GM23338 (cell line): ENCODE measurements at places on chromosomes 16 and 17.

- DNase-seq, result no peak
Observed at GRCh38 chr17:40612599-40613244, 34.9 kb downstream of the SMARCE1 start.

GRCh38 chr17:68570526-68570925 is 30.6 kb downstream of the FAM20A start:
- DNase-seq, result no peak

DNA sequence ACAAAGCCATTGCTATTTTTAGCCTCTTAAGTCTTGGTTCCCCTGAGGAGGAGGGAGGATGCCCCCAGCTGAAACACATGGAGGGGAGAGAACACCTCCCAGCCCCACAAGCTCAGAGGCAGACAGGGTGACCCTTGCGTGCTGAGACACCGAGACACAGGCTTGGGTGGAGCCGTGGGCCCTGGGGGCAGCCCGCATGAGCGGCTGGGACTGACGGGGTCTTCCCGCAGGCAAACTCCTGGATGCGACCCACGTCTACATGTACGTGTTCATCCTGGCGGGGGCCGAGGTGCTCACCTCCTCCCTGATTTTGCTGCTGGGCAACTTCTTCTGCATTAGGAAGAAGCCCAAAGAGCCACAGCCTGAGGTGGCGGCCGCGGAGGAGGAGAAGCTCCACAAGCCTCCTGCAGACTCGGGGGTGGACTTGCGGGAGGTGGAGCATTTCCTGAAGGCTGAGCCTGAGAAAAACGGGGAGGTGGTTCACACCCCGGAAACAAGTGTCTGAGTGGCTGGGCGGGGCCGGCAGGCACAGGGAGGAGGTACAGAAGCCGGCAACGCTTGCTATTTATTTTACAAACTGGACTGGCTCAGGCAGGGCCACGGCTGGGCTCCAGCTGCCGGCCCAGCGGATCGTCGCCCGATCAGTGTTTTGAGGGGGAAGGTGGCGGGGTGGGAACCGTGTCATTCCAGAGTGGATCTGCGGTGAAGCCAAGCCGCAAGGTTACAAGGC is 9.8 kb downstream of the SLC16A3 start:
- no peak for DNase-seq

- DNase-seq, result no peak
Observed at GRCh38 chr16:69542974-69543373, 22.8 kb upstream of the NFAT5 start.

GRCh38 chr17:37802061-37802595 is 57.3 kb upstream of the HNF1B start:
- no peak for DNase-seq

- no peak for DNase-seq
Observed at GRCh38 chr16:59878479-59878878, 1144.4 kb upstream of the GOT2 start.

- no peak for DNase-seq
Observed at GRCh38 chr16:62583414-62583813, 547.2 kb upstream of the CDH8 start.

DNA sequence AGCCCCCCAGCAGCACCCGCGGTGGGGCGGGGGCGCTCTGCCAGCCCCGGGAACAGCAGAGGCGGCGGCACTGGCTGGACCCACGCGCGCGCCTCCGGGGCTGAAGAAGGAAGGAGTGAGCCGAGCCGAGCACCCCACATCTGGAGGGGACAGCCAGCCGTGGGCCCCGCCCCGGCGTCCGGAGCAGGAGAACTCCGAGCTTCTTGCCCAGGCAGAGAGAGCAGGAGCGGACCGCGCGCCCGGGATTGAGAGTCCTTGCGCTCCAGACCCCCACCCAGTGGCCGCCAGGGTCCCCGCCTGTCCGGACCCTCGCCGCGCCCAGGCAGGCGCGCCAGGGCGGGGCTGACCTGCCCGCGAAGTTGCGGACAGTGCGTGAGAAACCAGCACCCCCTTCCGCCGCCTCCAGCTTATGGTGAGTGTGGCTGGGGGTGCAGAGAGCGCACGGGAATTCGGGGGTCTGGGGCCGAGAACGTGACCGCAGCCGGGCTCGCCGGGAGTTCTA is 921.9 kb upstream of the EEF2KMT start:
- DNase-seq, result peak; percentile 60

DNA sequence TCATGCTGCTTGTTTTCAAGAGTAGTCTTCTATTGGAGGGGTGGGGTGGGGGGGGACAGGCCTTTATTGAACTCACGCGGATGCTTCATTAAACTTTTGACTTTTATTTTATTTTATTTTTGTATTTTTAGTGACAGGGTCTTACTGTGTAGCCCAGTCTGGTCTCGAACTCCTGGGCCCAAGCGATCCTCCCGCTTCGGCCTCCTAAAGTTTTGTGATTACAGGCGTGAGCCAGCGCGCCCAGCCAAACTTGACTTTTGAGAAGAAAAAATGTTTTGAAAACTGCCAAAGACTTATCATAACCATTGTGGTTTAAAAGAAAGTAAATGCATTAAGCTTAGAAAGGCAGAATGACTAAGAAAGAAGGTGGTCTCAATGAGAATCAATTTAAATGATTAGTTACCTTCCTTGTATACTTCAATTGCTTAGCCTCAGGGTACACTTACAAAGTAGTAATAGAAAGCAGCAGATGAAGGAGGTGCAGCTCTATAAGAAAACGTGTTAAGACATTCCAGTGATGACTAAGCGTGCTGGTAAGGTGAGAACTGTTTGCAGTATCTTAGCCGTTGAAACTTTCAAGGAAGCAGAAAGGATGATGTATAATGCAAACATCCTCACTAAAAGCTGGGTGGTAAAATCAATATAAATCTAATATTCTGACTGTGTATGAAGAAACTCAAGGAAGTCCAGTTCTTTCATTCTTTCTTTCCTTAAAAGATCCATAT is 1.2 kb downstream of the AP2B1 start:
- DNase-seq, result peak; percentile 40

- no peak for DNase-seq
Observed at GRCh38 chr16:77721752-77722308, 484 bp upstream of the NUDT7 start.

DNA sequence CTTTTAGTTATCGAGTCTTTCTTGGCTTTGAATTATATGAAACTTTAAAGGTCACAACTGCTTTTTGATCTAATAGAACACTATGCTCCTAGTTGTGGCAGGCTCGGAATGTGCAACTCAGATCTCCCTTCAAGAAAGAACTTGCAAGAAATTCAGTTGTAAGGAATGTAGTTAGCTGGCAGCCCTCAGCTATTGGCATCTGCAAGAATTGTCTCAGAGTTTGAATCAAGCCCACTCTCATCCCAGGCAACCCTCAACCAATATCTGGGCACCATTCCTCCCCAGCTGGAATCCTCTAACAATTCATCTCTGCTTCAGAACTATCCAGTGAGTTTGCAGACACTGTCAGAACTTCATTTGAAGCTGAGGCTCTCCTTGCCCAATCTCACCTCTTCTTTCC is 447.2 kb downstream of the KIF2B start:
- no peak for DNase-seq

DNA sequence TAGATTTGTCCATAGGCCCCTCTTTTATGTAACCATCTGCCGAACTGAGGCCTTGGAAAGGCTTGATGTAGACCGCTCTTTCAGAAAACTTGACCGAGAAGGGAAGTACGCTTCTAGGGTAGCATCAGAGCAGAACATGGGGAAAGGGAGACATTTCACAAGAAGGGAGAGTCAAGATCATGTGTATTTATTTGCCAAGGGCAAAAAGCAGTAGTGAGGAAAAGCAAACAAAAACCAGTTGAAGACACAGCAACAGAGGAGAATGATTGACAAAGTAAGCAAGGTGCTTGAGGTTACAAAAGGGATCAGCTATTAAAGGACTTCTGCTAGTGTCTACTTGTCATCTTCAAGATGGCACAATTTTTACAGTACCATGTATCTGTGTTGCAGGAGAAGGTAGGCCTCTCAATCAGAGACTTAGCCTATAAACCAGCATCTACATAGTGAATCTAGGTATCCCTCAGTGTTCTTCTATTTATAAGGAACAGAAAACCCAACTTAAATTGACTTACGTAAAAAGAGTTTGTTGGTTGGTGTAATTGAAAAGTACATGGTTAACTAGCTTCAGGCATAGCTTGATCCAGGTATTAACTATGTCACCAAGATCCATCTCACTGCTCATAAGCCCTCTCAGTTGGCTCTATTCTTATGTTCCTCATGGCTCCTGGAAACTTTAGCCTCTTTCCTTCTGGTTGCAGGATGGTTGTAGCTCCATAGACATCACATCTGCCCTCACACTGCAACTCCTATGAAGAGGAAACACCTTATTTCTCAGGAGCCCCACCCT is 288.4 kb downstream of the IRX3 start:
- DNase-seq, result no peak

DNA sequence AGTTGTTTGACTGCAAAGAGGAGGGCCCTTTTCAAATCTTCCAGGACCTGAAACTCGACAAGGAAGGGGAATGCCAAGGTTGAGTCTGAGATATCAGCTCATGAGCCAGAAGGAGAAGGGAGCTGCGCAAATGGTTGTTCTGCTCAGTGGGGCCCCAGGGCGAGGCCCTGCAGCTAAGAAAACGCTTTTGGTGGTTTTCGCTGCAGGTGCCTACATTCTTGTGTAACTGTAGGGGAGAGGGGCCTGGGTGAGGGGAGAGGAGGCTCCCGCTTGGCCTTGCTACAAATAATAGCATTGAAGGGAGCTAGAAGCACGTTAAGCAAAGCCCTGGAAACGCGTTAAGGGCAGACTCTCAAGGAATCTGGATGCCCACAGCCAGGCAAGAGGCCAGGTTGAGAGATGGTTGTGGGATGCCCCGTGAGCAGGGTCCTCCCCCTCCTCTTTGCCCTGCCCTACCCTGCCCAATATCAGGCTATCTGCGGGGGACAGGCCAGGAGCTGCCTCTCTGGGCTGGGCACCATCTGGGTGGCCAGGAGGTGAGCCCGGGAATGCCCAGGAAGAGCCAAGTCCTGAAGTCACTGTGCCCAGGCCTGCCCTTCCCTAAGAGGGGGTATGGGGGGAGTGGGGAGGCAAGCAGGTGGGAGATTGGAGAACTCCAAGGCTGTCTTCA is 21.9 kb downstream of the GPR142 start:
- DNase-seq, result no peak

GRCh38 chr16:1474082-1474795 is 589 bp downstream of the CLCN7 start:
- DNase-seq, result peak; percentile 45

GRCh38 chr17:60109161-60109560 is 30.4 kb upstream of the HEATR6 start:
- no peak for DNase-seq

DNA sequence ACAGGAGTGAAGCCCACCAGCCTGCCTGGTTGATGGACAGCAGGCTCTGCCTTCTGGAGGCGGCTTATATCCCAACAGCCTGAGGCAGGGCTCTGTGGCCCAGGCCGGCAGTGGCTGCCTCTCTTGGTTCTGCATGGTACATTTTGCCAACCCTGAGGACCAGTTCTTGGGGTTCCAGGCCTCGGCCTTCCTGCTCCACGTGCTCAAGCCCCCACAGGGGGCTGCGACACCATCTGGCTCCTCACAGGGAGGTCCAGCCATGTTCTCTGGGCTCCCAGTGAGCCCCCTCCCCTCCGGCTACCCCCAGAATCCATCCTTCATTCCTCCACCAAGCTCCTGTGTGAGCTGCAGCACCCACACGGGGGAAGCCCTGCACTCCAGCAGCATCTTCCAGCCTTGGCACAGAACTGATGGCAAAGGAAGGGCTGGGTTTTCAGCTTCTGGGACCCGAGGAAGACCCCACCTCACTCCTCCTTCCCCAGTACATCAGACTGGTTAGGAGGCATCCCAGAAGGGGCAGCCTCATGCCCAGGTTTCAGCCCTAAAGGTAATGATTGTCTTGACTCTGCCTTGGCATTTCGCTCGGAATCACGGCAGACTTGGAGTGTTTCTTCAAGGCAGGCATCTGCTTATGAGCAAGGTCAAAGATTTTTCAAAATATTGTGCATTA is 231.2 kb downstream of the CPPED1 start:
- no peak for DNase-seq

GRCh38 chr16:17331991-17332390 is 138.8 kb downstream of the XYLT1 start:
- no peak for DNase-seq

DNA sequence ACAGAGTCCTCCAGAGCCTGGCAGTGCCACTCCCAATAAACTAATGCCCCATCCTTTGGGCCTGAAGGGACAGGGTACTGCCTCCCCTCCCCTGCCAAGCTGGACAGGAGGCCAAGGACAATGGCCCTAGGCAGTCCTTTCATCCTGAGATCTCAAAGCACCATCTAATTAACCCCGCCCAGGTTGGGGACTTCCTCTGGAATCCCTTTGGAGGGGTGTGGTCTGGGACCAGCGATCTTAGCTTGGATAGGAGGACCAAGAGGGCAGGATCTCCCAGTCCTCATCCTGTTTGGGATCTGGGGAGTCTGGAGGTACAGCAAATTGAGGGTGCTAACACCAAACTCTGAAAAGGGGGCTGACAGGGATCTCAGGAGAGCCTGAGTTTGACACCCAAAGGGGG is 18.2 kb upstream of the SP6 start:
- peak; percentile 59 for DNase-seq

- no peak for DNase-seq
Observed at GRCh38 chr17:44221862-44222111, 2.3 kb upstream of the UBTF start.

- DNase-seq, result peak; percentile 50
Observed at GRCh38 chr16:84144209-84144858, 643 bp downstream of the HSDL1 start.

- peak; percentile 86 for DNase-seq
Observed at GRCh38 chr17:14926526-14927122, 338.5 kb downstream of the PMP22 start.

DNA sequence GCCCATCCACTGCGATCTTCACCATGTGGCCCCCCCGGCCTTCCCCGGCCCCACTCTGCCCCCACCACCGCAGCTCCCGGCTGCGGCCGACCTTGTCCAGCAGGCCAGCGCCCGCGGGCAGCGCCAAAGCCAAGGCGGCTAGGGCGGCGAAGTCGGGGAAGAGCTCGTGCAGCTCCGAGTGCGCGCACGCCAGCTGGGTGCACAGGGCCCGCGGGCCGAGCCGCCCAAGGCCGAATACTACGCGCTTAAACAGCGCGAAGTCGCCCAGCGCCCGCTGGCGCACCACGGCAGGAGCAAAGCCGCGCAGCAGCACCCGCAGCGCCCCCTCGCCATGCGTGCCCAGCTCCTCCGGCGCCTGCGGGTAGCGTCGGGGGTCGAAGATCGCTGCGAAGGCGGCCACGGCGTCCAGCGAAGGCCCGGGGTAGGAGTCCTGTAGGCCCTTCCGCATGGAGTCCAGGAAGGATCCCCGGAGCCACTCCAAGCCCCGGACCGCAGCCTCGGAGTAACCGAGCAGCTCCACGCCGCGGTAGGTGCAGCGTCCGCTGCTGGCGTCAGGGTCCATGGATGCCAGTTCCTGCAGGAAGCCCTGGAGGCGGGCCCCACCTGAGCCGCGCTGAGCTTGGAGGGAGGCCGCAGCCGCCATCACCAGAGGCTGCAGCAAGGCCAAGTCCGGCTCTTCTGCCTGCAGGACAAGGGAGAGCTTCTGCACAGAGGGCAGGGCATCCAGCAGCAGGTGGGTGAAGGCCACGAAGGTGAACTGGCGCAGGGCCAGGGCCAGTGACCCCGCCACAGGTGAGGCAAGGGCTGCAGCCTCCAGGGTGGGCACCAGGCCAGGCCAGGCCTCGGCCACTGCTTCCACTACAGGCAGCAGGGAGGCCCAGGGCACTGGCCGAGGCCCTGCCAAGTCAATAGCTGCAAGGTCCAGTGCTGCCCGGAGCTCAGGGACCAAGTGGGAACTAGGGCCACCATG is 10.3 kb downstream of the C17orf113 start:
- DNase-seq, result no peak
